ENCODE measurements at places on chromosomes 13 and 19.
A peak's percentile ranks its signal among the peaks of the same experiment; 100 is the strongest.

GRCh38 chr13:21590231-21590630 is 13.7 kb downstream of the MICU2 start:
- no peak for DNase-seq

- DNase-seq, result no peak
Measured at GRCh38 chr19:29418201-29418600, 107.6 kb upstream of the VSTM2B start.

DNA sequence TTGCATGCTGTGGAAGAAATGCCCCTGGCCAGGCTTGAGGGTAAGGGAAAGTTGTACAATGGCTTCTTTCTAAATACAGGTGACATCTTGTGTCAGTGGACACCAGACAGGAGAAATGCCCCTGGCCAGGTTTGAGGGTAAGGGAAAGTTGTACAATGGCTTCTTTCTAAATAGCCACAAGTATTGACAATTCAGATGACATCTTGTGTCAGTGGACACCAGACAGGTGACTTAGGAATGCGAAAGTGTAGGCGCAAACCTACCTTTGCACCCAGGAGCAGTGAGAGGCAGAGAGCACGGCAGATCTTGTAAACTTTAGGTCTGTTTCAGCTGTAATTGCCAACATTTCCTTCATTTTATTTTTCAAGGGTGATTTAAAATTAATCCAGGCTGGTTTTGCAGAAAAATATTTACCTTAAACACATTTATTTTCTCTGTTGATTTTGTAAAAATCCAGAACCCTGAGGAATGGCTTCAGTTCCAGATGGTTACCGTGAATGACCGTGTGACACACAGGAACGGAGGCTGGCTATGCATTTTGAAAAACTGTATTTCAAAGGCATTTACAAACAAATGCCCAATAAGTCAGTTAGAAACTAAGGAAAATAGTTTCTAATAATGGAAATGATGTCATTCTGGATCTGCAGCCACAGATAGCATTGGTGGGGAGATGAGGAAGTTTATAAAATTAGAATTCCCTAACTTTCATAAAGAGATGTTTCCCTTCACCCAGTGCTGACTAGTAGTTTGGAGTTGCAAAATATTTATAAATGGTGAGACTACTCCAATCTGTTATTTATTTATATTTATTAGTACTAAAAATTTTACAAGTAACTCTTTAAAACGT is 34.9 kb downstream of the TNFSF13B start:
- no peak for DNase-seq

- peak; percentile 92 for DNase-seq
Measured at GRCh38 chr13:26186118-26186870, 35.8 kb downstream of the RNF6 start.

DNA sequence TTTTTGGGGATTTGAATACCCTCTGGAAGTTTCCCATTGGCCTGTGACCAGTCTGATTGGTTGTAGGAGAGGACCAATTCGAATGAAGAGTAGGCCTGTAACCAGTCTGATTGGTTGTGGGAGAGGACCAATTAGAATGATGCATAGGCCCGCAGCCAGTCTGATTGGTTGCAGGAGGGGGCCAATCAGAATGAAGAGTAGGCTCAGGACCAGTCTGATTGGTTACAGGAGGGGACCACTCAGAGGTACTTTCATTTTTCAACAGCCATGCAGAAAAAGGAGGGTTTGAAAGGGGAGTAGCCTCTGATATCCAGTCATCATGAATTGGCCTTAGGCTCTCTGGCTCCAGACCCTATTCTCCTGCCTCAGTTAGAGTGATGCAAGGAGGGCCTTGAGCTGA is 30.4 kb upstream of the SLC1A5 start:
- no peak for DNase-seq

DNA sequence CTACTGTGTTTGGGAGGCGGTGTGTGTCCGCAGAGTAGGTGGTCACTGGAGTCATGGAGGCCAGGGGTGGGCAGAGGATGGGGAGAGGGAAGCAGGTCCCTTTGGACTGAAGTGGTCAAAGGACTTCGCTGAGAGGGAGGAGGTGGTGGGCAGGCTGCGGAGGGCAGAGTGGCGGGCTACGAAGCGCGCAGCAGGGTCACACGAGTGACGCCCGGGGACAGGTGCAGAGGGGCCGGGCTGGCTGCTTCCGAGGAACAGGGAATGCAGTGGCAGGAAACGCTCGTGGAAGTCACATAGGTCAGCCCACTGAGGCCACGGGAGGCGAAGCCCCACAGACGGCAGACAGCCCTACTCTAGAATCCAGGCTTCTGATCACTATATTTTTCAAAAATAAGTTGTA is 111.5 kb downstream of the URI1 start:
- DNase-seq, result no peak

DNA sequence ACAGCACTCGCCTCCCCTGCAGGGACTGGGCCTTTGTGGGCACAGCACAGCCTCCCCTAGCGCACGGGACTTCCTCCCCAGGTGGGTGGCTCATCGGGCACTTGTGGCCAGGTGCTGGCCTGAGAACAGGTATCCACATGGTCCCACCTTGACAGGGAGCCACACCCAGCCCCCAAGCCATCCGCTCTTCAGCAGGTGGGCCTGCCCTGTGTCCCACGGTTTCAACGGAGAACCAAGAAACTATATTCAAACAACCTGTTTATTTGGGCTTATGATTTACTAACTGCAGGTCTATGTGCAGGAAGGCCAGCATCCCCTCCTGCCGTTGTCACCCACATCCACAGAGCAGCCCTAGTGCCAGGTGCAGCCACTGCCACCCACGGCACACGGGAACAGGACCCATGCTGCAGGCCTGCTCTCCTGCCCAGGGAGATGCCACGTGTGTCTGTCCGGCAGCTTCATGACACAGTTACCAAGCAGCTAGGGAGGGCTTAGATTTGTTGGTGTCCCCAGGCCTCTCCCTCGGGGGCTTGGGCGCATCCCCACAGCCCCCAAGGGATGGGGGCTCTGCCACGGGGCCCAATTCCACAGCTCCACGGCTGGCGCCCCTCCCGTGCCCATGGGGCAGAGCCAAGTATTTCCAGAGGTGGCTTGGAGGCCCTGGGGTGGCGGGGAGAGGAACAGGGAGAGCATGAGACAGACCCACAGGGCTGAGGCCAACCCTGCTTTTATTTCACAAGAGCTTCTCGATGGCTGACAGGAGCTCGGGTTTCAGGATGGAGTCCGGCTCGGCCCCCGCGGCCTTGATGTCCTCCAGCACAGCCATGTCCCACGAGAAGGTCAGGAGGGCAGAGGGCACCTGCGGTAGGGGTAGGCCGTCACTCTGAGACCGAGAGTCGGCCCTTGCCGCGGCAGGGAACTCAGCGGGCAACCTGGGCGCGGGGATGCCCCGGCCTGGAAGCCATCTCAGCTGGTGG is 12.5 kb downstream of the UBXN6 start:
- no peak for DNase-seq

DNA sequence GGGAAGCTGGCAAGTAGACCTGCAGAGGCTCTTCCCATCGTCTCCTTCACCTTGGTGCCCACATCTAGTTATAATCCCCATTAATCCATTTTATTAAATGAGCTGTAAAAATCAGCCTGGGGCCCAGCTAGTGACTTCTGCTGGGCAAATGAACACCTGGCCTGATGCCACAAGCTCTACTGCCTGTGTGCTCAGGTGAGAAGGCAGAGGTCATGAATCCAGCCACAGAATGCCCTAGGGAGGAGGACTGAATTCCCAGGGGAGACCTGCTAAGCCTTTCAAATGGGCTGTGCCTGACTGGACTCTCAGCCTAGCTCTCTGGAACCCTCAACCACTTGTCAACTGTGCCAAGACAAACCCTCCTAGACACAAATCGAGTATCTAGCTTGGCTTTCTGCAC is 74.0 kb downstream of the PDS5B start:
- no peak for DNase-seq

- DNase-seq, result no peak
Measured at GRCh38 chr19:47026889-47027288, 7.3 kb downstream of the NPAS1 start.

GRCh38 chr13:34543836-34544235 is 398.2 kb upstream of the NBEA start:
- DNase-seq, result no peak

GRCh38 chr19:55095260-55096060 is 19.8 kb downstream of the EPS8L1 start:
- DNase-seq, result no peak
